ENCODE measurements at places on chromosomes 12 and 14.

DNA sequence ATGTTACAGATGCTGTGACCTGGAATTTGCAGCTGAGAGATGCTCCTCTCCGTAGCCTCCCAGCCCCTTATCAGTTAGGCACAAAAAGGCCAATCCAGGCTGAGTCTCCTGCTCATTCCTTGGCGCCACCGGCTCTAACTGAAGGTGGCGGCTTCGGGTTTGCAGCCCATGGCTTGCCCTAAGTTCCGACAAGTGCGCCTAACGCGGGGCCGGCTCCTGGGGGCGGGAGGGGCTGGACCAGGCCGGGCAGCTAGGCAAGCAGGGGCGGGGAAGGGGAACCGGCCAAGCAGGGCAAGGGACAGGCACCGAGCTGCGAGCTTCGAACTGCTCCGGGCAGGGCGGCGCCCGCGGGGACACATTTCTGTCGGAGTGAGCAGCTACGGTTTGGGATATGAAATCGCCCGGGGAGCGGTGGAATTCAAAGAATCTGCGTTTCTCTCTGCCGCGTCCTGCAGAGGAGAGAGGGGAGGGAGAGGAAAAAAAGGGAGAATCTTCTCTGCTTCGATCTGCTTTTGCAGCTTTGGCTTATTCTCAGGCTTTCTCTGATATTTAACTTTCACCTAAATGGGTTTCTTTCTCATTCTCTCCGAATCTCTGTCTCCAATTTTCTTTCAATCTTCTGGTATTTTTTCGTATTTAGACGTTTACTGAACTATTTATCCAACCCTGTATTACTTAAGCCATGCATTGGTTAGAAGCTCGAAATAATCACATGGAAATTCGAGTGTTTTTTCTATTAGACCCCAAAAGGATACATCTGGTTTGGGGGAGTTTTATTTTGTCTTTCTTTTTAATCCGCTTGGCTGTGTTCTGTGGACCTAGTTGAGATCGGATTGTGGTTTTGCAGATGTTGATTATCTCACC lies 1.6 kb upstream of the HOXC12 start:
- DNase-seq = no peak

- no peak for DNase-seq
Measured at GRCh38 chr14:103298620-103299019, 35.4 kb upstream of the EIF5 start.

GRCh38 chr12:2803635-2804392 lies 8.7 kb upstream of the ITFG2 start:
- no peak for DNase-seq

DNA sequence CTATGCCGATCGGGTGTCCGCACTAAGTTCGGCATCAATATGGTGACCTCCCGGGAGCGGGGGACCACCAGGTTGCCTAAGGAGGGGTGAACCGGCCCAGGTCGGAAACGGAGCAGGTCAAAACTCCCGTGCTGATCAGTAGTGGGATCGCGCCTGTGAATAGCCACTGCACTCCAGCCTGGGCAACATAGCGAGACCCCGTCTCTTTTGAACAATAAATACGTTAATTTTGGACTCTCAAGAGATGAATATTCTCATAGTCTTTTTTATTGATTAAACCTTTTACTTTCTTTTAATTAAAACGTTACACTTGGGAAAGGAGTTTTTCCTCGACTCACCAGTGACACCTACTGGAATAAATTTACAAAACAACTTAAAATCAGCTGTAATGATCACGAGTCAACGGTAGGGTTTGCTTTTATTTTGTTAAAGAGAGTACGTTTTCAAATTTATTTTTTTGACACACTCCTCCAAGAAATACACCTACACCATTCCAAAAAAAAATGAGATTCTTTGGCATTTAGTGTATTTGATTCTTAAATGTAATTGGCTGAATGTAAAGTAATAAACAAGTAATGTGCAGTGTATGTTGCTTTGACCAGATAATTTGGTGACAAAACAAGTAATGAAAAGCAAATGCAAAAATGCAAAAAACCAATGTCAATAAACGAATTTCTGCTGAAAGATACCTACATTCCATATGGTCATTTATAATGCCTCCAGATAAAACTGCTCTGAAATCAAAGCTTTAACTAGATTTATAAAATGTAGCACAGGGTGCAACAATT lies 687 bp upstream of the RPS29 start:
- peak; percentile 76 for DNase-seq

DNA sequence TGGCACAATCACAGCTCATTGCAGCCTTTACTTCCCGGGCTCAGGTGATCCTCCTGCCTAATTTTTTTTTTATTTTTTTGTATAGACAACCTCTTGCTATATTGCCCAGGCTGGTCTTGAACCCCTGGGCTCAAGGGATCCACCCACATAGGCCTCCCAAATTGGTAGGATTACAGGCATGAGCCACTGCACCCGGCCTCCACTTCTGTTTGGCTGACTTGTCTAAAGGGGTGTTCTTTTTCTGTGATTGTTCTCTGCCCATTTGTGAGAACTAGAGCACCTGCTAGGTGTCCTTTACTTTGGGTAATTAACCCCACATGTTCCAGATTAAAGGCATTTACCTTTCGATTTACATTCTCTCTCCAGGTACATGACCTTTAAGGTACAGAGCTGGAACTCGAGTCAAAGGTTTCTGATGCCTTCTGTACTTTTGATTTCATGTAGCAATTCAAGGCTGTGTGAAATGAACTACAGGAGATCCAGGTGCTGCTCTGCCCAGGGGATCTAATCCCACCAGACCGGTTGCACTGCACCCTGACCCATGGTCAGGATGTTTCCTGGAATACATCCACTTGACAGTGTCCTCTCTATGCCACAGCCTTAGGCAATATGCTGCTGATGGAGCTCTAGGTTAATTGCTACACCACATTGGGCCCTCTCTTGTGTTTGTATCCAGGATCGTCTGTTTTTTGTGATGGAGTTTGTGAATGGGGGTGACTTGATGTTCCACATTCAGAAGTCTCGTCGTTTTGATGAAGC lies 163.6 kb downstream of the PRKCH start:
- peak; percentile 47 for DNase-seq

- DNase-seq = no peak
Measured at GRCh38 chr12:90622431-90622830, 332.5 kb downstream of the CCER1 start.

DNA sequence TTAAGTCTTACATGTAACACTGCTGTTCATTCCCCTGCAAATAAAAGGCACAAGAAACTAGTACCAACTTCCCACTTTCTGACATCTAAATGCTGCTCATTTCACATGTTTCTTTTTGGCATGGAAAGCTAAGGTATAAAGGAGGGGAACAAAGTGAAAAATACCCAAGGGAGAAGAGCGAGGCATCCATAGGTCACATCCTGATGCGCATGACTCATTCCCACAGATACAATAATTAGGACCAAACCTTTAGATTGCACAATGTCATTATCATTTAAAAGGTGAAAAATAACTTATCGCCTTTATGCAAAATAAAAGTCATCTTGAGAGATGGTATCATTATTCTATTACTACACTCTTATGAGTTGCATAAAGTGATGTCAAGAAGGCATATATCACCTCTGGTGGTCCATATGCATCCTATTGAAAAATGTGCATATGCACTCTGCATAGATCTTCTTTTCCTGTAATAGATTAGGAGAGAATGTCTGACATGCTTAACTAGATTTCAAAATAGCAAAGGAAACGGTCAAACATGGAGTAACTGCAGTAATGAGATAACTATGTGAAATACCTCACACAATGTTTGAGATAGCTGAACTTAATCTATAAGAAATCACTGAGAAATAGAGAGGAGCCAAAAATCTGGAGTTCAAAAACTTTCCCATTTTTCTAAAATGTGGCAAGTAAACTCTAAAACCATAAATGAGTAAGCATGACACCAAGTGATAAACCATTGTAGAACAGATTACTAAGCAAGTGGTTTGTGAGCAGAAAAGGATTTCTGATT lies 382.5 kb upstream of the TMTC1 start:
- no peak for DNase-seq

- DNase-seq = no peak
Measured at GRCh38 chr14:64755781-64756221, 51.6 kb downstream of the PLEKHG3 start.

DNA sequence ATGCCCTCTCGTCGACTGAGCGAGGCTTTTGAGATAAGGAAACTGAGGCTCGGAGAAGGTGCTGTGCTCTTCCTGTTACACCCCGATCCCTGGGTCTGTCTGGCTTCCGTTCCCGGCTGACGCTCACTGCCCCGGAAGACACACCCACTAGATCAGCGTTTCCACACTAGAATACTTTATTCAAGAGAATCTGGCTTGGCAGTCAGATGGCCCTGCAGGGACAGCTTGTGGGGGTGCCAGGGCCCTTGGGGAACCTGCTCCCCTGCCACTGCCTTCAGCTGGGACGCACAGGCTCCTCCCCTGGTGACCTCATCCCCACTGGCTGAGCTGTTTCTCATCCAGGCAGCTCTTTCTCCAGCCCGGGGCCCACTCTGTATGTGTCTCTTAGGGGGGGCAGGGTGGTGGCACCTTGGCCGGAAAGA lies 13.7 kb downstream of the PGF start:
- no peak for DNase-seq

GRCh38 chr14:104187121-104187889 lies 48.9 kb downstream of the KIF26A start:
- no peak for DNase-seq

GRCh38 chr12:115598871-115599811 lies 678.4 kb downstream of the MED13L start:
- DNase-seq = peak; percentile 70

DNA sequence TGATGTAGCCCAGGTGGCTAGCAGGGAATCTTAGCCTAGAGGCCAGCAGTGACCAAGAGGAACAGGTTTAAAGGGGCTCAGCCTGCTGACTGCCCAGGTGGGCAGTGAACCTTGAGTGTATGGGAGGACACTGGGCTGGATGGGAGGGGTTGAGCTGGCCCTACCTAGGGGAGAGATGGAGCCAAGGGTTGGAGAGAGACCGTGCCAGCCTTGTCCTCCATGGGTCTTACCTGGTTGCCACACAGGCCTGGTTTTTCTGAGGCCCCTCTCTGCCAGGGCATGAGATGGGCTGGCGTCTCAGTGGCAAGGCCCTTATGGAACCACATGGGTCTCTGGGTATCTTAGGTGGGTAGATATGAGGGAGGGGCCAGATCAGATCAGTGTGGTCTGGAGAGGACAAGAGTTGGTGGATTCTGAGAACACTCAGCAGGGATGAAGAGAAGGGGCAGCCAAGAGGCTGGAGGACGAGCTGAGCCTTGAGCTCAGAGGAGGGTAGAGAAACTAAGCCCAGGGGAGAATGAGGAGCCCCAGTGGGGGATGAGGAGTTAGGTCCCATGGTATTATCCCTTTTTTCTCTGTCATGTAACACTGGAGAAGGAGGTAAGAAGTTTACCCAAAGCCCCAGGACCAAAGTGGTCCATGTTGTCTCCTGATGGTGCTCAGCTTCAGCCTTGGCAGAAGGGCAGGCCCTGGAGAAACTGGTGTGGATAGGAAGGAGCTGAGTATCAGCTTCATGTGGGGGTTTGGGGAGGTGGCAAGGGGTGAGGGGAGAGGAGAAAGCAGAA lies 3.7 kb downstream of the GZMB start:
- no peak for DNase-seq

DNA sequence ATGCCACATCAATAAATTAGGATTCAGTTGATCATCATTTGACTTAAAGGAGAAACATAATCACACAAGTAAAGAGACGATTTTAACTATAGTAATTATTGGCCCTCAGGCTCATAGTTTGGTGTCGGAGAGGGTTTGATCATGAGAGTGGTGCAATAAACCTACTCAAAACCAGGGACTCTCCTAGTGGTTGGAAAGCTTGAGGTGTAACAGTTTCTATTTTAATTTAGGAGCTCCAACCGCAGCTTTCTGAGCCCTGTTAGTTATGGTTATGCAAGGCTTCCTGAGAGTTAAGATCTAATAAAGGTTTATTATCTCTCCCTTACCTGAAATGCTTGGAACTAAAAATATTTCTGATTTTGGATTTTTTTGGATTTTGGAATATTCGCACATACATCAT lies 36.4 kb downstream of the TMTC2 start:
- DNase-seq = no peak

DNA sequence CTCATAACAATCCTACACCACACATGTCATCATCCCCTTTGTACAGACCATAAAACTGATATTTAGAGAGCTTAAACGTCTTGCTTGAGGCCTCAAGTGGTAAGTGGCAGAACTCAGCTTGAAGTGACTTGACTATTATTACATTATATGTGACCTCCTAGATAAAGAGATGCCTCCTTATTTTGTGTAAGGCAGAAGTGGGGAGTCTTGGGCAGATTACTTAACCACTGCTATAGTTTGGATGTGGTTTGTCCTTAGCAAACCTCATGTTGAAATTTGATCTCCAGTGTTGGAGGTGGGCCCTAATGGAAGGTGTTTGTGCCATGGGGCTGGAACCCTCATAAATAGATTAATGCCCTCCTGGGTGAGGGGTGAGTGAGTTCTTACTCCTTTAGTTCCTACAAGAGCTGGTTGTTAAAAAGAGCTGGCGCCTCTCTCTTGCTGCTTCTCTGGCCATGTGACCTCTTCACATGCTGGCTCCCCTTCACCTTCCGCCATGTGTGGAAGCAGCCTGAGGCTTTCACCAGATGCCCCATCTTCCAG lies 37.4 kb downstream of the RCOR1 start:
- peak; percentile 83 for DNase-seq

- DNase-seq = no peak
Measured at GRCh38 chr14:47785058-47785457, 109.7 kb upstream of the MDGA2 start.

- no peak for DNase-seq
Measured at GRCh38 chr14:60257865-60258264, 8.8 kb downstream of the PPM1A start.

DNA sequence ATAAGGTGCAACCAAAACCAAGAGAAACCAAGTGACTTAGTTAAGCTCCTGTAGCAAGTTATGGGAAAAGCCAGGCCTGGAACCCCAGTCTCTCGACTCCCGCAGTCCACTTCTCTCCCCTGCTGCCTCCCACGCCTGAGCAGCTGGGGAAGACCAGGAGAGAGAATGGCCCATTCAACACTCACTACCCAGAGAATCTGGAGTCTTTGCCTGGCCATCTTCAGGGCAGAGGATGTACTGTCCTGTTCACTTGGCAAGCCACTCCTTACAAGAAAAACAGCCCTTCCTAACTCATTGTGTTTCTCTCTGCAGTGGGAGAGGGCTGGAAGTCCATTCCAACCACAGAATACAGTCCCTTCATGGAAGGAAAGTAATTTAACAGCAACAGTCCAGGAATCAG lies 1.8 kb downstream of the PITPNM2 start:
- no peak for DNase-seq

DNA sequence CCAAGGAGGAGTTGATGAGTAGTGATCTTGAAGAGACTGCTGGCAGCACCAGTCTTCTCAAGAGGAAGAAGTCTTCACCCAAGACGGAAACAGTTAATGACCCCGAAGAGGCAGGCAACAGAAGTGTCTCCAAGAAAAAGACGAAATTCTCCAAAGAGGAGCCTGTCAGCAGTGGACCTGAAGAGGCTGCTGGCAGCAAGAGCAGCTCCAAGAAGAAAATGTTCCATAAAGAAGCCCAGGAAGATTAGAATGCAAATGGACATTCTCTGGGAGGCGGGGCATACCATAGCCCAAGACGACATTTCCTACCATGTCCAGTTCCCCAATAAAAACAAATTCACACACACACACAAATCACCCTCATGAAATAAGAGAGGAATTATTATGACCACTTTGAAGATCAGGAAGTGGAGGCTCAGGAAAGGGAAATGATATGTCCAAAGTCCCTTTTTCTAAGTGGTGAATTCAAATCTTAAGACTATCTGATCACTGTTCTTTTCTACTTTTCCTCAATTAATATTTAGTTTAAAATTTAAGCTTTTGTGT lies 131.8 kb downstream of the PAWR start:
- no peak for DNase-seq

- no peak for DNase-seq
Measured at GRCh38 chr14:103560691-103561090, 1.8 kb downstream of the BAG5 start.
